ENCODE measurements at places on chromosomes 16 and 17. TPM values are rescaled to one million over a fixed set of nuclear protein-coding genes. Genes with fewer than 3 reads are reported as not detected.

OR2C1 gene
- polyA plus RNA-seq: 0.20 TPM

FOXF1 gene
- polyA plus RNA-seq: 0.05 TPM

SLC5A2 gene
- polyA plus RNA-seq: 7.8 TPM

TBC1D3C gene
- polyA plus RNA-seq: not detected

DCAKD gene
- 32.8 TPM for polyA plus RNA-seq

SMURF2 gene
- polyA plus RNA-seq: 30.3 TPM

NHERF1 gene
- 9.4 TPM for polyA plus RNA-seq

CRYM gene
- 0.81 TPM for polyA plus RNA-seq

SLC6A2 gene
- 2.7 TPM for polyA plus RNA-seq

SENP3 gene
- polyA plus RNA-seq: 39.7 TPM

SERPINF2 gene
- polyA plus RNA-seq: 0.42 TPM

GRCh38 chr16:83393196-83393981 is 414.4 kb upstream of the HSBP1 start:
- DNase-seq: no peak

DNA sequence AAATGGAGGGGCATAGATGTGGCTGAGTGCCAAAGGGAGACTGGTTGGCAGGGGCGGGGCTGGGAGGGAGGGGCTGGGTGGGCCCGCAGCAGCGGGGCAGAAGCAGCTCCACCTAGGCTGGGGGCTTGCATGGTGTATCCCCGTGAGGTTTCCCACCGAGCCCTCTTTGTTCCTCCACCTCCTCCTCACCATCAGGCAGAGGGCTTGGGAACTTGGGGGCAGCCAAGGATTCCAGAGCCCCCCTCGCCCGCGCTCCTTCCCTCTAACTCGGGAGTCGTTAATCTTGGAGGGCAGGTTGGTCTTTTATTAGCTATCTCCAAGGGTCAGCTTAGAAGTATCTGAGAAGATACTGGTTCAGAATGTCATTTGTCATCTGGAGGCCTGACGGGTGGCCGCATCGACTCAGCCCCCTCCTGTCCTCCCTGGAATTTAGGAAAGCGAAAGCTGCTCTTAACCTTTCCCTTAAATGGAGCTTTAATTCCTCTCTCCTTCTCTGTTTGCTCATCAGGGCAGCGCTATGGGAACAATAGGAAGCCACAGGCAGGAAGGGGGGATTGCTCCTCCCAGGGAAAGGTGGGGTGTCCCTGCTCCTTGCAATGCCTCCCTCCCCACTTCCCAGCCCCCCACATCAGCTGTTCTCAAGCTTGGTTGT is 274.3 kb upstream of the XYLT1 start:
- no peak for DNase-seq

GRCh38 chr17:1628856-1629503 is 346 bp upstream of the SLC43A2 start:
- DNase-seq: peak; percentile 90

DNA sequence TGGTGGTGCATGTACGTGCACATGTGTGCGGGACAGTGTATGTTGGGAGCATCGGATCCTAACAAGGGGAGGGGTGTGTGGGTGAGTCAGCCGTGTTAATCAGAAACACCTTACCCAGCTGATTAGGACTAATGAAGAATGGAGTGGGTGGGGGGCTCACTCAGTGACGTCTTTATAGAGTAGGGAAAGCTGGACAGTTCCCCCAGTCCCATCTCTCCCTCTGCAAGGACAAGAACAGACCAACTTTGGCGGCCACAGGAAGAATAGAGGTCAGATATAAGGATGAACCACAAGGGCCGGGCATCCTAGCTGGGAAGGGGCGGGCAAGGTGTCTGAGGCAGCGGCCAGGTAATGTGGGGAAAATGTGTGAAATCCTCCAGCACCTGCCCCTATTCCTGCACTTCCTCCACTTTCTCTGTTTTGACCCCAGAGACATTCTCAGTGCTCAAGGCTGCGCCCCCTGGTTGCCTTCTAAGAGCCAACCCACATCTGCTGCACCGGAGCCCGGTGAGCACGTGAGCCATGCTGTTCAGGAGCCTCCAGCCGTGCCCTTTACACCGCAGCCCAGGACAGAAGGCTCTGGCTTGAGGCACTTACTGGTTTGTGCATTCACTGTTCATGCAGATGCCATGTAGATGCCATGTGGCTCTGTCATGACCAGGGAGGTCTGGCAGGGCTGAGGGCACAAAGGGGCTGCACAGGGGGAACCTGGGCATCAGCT is 18.9 kb upstream of the TBX21 start:
- no peak for DNase-seq

GRCh38 chr16:86857807-86858206 is 279.5 kb downstream of the FOXL1 start:
- DNase-seq: no peak

- DNase-seq: no peak
These were observed 1.3 kb downstream of the PSMD3 start for GRCh38 chr17:39981766-39982375.

- DNase-seq: no peak
These were observed 469.3 kb downstream of the XYLT1 start for GRCh38 chr16:17001471-17001870.

- no peak for DNase-seq
These were observed 315.4 kb downstream of the MAP2K6 start for GRCh38 chr17:69729944-69730343.

GRCh38 chr17:42248351-42249179 is 27.6 kb downstream of the STAT5B start:
- DNase-seq: peak; percentile 94

- DNase-seq: no peak
These were observed 6.1 kb downstream of the RUNDC3A start for GRCh38 chr17:44314524-44314868.

DNA sequence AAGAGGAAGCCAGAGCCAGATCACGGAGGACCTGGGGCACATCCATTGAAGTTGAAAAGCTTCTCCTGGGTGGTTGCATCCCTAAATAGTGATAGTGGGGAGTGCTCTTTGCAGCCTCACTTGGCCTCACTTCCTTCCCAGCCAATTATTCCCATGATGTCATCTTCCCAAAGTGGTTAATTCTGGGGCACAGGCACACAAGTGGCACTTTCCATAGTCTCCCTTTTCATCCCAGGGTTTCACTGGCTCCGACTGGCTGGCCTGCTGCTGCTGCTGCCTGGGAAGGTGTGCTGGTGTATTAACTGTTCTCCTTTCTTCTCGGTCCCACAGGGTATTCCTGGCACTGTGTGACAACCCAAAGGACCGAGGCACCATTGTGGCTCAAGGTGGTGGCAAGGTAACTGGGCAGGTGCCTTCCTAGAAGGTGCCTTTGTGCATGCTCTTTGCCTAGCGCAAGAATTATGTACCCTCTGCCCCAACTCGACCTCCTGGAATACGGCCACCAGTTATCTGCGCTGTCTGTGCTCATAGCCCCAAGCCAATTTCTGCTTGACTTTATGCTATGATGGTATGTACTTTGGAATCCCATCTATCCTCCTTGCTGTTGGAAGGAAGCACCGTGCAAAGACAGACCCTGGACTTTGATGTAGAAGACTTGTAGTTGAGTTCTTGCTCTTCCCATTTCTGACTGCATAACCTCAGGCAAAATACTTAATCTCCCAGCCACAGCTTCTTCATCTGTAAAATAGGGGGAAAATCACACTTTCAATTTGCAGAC is 18.4 kb downstream of the SLC35G3 start:
- DNase-seq: no peak

- DNase-seq: no peak
These were observed 2.9 kb upstream of the FOXF1 start for GRCh38 chr16:86507173-86508027.

GRCh38 chr17:57215317-57215716 is 41.0 kb upstream of the MSI2 start:
- DNase-seq: no peak

DNA sequence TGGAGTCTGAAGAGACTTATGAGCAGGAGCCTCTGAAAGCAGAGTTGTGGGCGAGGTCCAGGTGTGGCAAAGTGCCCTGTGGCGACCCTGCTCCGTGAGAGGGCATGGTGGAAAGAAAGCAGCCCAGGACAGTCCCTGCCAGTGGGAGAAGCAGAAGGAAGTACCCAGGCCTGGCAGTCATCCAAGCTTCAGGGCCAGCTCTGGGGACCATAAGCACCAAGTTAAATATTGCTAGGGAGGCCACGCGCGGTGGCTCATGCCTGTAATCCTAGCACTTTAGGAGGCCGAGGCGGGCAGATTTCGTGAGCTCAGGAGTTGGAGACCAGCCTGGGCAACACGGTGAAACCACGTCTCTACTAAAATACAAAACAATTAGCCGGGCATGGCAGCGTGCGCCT is 4.9 kb upstream of the ASGR1 start:
- no peak for DNase-seq

DNA sequence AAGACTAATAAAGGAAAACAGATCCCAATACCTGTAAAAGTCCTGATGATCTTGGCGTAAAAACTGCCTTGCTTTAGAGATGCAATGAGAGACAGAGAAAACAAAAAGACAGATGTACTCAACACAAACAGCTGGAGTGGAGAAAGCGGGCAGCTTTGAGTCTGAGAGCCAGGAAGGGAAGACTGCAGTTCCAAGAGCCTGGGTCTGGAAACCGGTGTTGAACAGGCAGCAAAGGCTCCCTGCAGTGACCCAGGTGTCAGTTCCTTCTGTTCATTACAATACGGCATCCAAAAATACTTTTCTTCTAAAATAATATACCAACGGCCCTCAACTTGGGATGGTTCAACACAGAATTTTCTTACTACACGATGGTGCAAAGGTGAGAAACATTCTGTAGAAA is 29.6 kb downstream of the VPS53 start:
- no peak for DNase-seq

GRCh38 chr17:9784544-9784943 is 6.8 kb downstream of the DHRS7C start:
- DNase-seq: no peak

GRCh38 chr16:63960321-63960720 is 1161.5 kb downstream of the CDH11 start:
- no peak for DNase-seq
